ENCODE measurements at places on chromosomes 16 and 17.

- no peak for DNase-seq
Observed at GRCh38 chr17:63931981-63932561, at the start of gene CD79B. Gene CD79B, minus strand, starts transcription at chr17:63932331. Its CDS starts 70 bp downstream, at chr17:63932261.

DNA sequence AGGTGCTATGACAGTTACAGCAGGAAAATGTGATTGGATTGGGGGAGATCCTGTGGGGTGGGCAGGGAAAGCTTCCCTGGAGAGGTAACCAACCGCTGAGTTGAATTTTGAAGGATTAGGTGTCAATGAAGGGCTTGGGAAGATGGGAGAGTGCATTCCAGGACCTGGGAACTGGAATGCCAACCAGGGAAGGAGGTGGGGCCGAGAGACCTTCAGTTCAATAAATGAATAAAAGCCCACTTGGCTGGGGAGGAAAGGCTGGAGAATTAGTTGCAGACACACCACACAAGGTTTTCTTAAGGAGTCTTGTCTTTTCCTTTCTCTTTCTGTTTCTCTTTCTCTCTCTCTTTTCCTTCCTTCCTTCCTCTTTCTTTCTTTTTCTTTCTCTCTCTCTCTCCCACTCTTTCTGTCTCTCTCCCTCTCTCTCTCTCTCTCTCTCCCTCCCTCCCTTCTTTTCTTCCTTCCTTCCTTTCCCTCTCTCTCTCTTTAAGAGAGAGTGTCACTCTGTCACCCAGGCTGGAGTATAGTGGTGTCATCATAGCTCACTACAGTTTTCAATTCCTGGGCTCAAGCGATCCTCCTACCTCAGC, 3.3 kb downstream of the USP43 start:
- no peak for DNase-seq

DNA sequence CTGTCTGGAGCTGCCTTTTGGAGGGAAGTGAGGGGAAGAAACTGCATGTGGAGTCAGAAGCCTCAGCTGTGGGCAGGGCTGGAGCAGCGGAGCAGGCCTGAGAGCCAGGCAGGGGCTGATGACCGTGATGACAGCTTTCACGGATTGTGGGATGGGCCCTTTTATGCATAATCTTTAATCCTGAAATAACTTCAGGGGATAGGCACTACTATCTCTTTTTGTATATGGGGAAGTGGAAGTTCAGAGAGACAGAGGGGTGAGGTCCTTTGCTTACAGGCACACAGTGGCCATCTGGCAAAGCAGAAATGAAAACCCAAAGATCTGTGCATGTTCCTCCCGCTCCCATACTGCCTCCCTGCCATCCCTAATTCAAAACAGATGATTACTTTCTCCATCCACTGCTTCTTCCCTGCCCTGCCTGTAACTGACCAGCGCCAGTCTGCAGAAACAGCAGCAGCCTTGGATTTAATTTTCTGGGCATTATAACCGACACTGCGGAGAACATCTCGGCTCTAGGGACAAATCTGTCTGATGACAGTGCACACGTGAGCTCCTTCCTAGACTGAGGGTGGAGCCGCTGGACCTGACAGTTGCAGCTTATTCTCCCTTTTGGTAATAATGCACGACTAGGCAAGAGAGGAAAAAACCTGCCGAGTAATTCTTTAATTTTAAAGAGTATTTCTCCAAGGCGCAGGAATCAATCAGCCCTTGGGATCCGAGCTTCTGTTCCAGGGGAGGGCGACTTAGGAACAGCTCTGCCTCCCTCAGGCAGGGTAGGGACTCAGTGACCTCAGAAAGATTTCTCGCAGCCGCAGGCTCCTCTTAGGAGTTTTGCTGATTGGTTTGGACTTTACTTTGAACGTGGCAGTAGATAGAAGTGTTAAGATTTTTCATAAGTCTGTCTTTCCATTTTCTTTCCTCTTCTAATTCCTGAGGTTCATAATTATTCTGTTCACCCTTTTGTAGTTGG, 95.4 kb downstream of the UTP18 start:
- DNase-seq = no peak

DNA sequence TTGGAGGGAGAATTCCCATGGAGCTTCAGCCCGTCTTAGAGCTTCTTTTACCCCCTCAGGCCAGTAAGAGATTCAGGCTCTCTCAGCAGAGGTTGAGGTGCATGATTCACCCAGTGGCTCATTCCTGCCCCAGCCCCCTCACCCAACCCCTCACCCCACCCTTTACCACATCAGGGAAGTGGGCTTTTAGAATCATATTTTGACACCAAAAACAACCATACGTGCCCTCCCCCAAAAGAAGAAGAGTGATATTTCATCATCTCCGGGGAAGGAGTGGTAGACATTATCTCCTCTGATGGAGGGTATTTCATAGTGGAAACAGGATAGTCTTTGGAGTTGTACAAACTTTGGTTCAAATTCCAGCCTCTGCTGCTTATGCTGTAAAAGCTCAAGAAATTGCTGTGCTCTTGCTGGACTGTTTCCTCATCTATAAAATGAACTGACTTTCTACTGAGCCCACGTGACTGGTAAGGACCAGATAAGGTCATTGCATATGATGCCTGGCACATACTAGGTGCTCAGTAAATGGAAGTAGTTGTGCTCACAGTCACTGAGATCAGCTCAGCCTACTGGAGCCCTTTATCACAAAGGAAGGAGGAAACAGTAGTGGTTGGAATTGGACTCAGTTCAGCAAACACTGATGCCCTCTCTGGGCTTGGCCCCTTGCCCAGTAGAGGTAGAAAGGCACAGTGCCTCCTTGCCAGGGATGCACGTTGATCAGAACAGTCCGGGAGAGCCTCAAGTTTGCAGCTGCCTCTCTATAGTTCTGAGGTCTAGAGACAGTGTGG, 18.3 kb upstream of the CCL5 start:
- no peak for DNase-seq

DNA sequence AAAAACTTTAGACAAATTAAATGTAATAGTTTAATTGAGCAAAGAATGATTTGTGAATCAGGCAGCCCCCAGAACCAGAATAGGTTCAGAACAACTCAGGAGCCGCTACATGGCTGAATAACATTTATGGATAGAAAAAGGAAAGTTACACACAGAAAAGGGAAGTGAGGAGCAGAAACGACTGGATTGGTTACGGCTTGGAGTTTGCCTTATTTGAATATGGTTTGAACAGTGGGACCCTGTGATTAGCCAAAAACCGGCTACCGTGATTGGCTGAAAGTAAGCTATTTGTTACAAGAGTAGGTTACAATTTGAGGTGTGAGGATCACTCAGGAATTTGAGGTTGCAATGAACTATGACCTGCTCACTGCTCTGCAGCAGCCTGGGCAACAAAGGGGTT, 1139.8 kb downstream of the CDH11 start:
- DNase-seq = peak; percentile 6

- no peak for DNase-seq
Observed at GRCh38 chr16:81688182-81688581, 90.9 kb upstream of the PLCG2 start.

Measured in neural crest cell (in vitro differentiated cells).